Fibroblast of mammary gland (primary cell): ENCODE measurements at places on chromosomes 7 and 10.
A peak's percentile ranks its signal among the peaks of the same experiment; 100 is the strongest.

- no peak for DNase-seq
Observed at GRCh38 chr7:27948861-27949260, 208.9 kb downstream of the TAX1BP1 start.

DNA sequence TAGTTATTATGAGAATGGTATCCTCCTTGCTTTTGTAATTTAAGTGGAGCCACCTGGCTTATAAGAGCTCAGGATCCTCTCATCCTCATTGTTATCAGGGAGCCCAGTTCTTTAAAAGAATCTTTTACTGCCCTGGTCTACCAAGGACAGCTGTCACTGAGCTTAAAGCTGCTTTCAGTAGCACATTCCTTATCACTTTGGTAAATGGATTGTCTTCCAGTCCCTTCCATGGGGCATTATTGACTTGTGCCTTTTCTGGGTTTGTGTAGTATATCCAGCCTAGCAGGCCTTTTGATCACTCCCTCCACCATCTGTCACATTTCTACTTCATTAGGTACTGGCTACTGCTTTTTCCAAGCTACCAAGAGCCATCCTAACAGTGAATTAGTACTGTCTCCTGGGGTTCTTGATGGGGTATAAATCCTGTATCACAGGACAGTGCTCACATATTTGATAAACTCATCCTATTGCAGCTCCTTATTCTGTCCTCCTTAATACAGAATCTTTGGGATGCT is 208.9 kb downstream of the TMEM26 start:
- DNase-seq = no peak

- peak; percentile 80 for DNase-seq
Observed at GRCh38 chr7:13979671-13980435, 9.6 kb downstream of the ETV1 start.

DNA sequence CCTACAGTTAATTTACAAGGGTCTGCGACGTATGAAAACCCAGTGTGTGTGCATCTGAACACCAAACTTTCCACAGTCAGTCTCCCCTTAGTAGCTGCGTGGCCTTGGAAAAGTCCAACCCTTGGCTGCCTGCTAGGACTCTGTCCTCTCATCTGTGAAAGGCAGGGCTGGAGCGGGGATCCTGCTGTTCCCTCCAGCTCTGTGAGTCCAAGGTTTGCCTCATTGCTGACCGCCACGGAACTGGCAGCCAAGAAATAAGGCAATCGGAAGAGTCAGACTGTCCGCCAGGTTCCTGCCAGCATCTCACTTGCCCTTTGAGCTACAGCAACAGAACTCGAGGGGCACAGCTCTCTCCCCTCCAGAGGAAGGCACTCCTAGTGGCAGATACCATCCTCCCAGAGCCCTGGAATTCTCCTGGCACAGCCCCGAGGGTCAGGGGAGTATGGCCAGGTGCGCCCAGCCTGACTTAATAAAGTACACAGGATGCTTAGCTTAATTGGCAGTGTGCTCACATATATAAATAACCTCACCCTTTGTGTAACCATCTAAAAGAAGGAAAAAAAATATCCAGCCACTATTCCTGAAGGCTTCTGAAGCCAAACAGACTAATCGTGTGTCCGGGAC is 530.1 kb upstream of the FOXK1 start:
- DNase-seq = no peak

GRCh38 chr10:470339-471003 is 219.0 kb downstream of the DIP2C start:
- DNase-seq = no peak

DNA sequence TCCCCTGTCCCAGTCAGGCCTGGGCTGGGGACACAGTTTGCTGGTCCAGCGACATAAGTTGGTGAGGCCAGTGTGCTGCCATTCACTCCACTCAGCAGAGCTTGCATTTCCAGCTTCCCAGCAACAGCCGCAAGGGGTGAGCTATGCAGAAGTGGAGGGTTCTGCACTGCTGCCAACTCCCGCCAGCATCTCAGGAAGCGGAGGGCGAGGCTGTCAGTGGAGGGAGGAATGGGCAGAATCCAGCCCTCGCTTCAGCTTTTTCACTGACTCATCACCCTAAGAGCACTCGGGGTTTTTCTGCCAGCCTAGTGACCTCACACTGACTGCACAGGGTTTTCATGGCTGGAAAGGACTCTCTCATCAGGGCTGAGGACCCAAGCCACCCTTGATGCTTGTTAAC is 625.1 kb upstream of the MKI67 start:
- DNase-seq = no peak

DNA sequence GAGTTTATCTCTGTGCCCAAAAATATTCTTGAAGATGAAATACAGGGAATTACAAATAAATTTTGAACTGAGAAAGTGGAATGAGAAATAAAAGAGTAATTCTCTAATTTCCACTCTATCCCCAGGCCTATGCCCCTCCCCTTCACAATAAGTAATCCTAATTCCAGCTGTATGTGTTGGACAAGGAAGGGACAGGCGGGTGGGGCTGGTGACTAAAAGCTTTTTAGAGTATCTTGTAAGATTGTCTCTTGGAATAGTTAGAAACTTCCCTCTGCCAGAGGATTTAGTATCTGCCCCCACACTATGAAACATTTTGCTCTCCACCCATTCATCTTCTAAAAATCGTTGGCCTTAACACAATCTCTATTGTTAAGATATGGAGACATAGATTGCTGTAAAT is 199.2 kb downstream of the MBL2 start:
- DNase-seq = no peak

DNA sequence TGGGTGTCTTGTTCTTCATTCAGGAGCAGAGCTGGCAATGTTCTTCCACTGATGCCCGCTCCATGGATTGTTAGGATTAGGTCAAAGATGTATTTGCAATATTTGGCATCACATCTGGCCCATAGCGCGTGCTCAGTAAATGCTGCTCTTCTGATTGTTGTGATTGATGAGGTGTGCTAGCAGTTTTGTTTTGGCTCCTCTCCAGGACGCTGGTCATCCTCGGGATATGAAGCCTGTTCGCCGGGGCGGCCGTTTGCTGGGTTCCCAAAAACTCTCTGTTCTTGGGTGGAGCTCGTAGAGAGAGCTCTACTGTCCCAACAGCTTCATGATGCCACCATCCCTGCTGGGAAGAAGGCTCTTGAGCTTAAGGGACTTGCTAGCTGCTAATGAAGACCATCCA is 96.9 kb downstream of the XRCC2 start:
- peak; percentile 40 for DNase-seq

DNA sequence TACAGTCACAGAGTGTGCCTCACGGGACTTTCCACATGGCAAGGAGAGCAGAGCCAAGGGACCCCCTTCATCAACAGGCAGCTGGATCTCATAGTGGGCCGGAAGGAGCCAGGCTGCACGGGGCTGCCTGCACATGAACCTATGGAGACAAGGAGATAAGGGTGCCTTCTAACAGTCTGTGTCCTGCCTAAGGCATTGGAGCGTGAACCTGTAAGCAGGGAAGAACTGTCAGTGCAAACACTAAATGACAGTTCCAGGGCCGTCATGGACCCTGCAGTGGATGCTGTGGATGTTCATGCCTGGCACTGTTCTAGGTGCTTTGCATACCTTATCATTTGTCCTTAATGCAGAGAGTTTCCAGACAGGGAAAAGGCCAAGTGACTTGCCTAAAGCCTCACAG is 85.9 kb downstream of the WIPF3 start:
- DNase-seq = no peak

DNA sequence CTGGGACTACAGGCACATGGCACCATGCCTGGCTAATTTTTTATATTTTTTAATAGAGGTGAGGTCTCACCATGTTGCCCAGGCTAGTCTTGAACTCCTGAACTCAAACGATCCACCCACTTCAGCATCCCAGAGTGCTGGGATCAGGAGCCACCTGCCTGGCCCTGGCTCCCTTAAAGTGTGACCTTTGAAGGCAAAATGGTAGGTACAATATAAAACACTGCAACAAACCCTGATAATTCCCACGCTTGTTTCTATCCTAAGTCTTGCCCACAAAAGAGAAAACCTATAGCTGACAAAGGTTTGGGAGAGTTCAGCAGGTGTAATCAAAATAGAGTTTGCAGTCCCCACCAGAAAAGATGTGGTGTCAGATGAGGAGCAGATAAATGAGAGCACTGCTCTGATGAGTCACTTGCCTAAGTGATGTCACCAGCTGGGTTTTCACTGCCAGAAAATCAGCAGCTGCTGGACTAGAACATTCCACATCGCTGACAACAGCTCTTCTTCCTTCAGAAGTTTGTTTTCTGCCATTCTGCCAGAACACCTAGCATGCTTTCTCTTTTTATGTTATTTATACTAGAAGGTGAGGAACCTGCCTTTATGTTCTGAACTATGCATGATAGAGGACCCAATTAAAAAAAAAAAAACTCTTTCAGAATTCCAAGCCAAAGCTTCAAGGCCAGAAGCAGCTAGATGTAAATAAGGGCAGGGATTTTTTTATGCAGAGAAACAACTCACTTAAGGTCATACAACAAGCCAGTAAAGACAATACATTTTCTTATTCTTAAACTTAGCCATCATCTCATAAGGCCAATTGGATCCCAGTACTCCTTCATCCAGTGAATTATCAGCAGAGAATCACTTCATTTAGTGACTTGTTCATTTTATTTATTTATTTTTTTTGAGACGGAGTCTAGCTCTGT is 18.0 kb downstream of the PURB start:
- peak; percentile 94 for DNase-seq
